ENCODE measurements at places on chromosomes 16 and 17.

DNA sequence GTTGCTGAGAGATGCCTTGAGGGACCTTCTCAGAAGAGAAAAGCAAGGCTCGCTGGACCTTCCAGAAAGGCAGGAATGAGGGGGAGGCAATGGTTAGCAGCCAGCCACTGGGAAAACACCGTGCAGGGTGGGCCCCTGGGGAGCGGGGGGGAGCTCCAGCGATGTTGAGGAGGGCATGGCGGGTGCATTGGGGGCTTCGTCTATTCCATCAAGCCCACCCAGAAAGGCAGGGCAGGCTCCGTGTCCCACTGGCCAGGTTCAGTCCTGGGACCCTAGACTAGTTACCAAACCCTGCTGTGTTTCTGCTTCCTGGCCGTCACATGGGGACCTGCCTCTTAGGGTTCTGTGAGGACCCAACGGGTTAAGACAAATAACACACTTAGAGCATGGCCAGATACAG lies 64.6 kb downstream of the AXIN2 start:
- DNase-seq, result no peak

DNA sequence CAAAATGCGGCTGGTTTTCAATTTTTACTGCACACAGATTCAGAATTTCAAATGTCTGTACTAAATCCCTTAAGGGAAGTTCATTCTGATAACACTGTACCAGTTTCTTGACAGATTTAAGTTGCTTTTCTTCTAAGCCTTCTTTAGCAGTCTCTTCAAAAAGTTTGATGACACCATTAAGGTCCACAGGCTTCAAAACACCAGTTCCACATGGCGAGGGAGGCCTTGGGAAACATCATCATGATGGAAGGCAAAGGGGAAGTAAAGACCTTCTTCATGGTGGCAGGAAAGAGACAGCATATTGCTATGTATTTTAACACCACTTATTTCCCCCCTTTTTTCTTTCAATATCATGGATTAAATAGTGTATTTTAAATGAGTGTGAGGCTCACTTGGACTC lies 24.5 kb downstream of the NLRC5 start:
- DNase-seq, result peak; percentile 77

- DNase-seq, result no peak
Observed at GRCh38 chr16:50390914-50391716, 22.3 kb upstream of the BRD7 start.

DNA sequence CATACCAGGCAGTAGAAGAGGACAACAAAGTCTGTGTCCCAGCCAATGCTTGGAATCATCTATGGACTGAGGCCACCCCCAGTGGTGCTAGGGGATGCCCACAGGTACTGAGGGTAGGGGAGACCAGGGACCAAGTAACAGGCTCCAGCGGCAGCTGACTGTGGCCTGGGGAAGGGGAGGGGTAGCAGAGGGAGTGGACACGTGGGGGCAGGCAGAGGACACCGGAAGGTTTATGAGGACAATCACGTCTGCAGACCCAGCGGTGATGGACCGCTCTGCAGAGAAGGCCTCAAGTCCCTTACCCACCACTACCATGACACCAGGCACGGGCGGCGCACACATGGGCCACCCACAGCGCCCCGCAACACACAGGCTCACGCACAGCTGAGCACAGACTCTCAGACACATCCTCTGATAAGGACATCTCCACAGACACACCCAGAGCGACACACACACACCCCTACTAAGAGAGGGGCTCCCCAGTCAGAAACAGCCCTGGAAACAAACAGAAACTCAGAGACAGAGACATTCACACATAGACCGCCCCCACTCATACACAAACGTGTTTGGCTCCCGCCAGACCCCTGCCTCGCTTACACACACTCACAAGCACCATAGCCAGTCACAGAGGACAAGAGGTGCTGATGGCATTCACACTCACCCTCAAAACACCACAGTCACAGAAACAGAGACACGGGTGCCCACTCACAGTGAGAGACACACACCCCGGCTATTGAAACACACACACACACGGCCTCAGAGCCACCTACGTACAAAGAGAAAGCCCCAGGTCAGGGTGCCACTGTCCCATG lies 35.8 kb downstream of the SRCIN1 start:
- no peak for DNase-seq

GRCh38 chr16:13307255-13307654 lies 405.9 kb downstream of the SHISA9 start:
- DNase-seq, result no peak

- DNase-seq, result no peak
Observed at GRCh38 chr16:20830372-20830771, 24.0 kb downstream of the REXO5 start.

- no peak for DNase-seq
Observed at GRCh38 chr16:71585318-71585703, 8.4 kb upstream of the TAT start.

- no peak for DNase-seq
Observed at GRCh38 chr16:12426122-12426521, 377.6 kb downstream of the CPPED1 start.

DNA sequence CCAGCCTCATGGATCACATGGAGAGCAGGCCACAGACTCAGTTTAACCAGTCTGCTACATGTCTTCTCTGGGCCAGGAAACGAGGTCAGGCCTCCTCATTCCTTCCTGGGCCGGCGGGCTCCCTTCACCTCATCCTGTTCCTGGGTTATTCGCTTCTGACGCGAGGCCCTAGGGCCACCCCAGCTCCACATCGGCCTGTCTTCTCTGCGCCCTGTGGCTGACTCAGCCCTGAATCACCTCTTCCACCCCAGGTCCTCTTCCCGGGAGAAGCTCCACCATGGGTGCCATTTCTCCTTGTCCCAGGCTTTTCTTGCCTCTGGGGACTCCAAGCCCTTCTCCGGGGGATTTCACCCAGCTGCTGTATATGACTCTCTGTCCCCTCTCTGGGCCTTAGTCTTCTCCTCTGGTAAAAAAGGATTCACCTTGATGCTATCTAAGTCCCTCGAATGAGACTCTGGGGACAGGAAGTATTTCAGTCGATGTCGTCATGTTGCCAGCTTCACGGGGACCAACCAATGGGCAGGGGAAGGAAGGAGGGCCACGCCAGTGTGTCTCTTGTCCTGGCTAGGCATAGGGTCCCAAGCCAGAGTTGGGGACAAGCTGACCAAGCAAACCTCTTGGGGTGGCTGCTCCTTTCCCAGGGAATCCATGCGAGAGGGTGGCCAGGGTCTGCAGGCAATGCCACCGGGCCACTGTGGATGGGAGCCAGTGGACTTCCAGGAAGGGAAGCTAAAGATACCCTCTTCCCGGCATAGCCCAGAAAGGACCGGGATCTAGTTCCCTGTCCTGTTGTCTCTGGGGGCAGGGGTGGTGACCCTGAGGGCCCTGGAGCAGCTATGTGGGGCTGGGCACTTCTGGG lies 58.7 kb downstream of the SOCS3 start:
- DNase-seq, result no peak

- no peak for DNase-seq
Observed at GRCh38 chr17:17822189-17822588, 14.6 kb downstream of the SREBF1 start.

DNA sequence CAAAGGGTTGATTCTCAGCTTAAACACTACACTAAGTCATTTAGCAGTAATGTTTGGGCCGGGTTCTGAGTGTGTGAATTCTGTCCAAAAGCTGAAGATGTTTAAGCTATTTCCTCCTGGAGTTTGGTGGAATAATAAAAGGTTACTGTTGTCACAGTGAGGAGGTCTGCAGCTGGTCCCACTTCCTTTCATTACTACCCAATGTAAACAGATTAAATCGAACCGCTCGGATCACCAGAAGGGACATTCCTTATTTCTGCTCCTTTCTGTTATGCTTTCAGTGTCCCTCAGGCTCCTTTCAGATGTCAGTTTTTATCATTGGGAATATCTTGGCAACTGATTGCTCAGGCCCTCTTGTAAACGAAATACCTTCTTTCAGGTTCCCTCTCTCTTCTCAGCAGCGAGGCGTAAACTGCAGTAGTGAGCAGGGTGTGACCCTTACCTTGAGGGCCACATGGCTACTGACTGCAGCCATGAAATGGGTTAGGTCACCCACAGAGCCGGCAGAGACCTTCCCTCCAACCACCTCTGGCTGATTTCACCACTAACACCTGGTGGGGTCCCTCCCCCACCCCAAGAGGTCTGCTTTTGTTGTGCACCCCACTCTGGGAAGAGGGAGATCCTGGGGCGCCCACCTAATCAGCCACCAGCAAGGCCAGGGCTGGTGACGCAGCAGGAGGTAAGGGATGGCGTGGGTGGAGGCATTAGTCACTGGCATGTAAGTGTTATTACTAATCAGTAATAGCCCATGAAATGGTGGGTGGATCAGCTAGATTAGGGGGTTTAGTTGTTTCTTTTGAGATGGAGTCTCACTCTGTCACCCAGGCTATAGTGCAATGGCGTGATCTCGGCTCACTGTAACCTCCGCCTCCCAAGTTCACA lies 117.6 kb downstream of the VPS53 start:
- peak; percentile 72 for DNase-seq

Data from inflammatory macrophage treated with lipopolysaccharide for 4 hours (primary cell).